Activated CD4-positive, alpha-beta T cell treated with anti-CD3 and anti-CD28 coated beads for 36 hours (primary cell): ENCODE measurements at places on chromosomes 6 and 20.

DNA sequence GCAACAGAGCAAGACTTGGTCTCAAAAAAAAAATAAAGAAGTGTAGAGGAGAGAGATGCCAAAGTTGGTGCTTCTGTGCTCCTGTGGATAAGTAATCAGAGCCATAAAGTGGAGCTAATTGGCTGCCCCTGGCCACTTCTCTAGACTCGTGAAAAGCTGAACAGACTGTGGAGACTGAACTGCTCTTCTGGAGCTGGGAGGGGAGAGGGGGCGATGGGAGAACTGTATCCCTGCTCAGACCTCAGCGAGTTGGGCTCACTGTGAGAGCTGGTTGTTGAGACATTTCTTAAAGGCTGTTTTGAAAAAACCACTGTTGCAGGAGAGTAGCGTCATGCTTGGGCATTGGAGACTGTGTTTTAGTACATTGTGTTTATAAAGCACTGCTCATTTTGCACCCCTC, 125.7 kb downstream of the TCP11 start:
- H3K4me1 ChIP-seq = peaks cover 10% of the 10 kb centered on the region
- H3K4me3 ChIP-seq = no peak overlapping the region
- DNase-seq = no peak
- H3K36me3 ChIP-seq = peaks cover 19% of the 10 kb centered on the region

- H3K27ac ChIP-seq = no peak overlapping the region
- peaks cover 2% of the 10 kb centered on the region for H3K27me3 ChIP-seq
- peaks cover 2% of the 10 kb centered on the region for H3K4me1 ChIP-seq
Measured at GRCh38 chr20:17461941-17462340, 69.2 kb downstream of the BFSP1 start.

GRCh38 chr6:87213364-87213763, 58.0 kb downstream of the ZNF292 start:
- peaks cover 31% of the 10 kb centered on the region for H3K36me3 ChIP-seq
- peaks cover 52% of the 10 kb centered on the region for H3K4me1 ChIP-seq
- peak overlapping the region; percentile 27 for H3K27ac ChIP-seq
- DNase-seq = no peak
- H3K27me3 ChIP-seq = no peaks in the 10 kb centered on the region

- H3K36me3 ChIP-seq = no peaks in the 10 kb centered on the region
- no peaks in the 10 kb centered on the region for H3K27me3 ChIP-seq
- no peak overlapping the region for H3K4me3 ChIP-seq
- peaks cover 53% of the 10 kb centered on the region for H3K4me1 ChIP-seq
- peak overlapping the region; percentile 65 for H3K27ac ChIP-seq
Measured at GRCh38 chr6:33904050-33904746, 100.4 kb upstream of the MLN start.

- no peak for DNase-seq
- peaks cover 30% of the 10 kb centered on the region for H3K4me1 ChIP-seq
- no peak overlapping the region for H3K4me3 ChIP-seq
- no peaks in the 10 kb centered on the region for H3K27me3 ChIP-seq
- H3K27ac ChIP-seq = no peak overlapping the region
- H3K36me3 ChIP-seq = peaks cover 11% of the 10 kb centered on the region
Measured at GRCh38 chr6:127341471-127342202, 1.8 kb downstream of the ECHDC1 start.

DNA sequence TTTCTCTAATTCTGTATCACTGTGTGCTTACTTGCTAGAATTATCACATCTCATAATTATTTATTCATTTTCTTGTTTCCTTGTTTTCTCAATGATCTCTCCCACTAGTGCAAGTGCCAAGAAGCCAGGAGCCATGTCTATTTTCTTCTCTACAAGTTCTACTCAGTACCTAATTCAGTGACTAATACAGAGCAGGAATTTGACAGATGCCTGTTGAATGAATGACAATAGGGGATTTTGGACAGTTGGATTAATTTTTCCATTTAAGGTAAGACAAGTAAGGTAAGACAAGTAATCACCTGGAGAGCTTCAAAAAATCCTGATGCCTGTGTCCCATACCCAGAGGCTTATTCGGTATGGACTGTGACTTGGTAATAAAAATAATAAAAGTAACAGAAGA, 81.0 kb downstream of the EDN1 start:
- H3K27me3 ChIP-seq = peaks cover 23% of the 10 kb centered on the region
- DNase-seq = no peak
- no peak overlapping the region for H3K4me3 ChIP-seq
- no peaks in the 10 kb centered on the region for H3K4me1 ChIP-seq

- H3K4me1 ChIP-seq = peaks cover 95% of the 10 kb centered on the region
- no peaks in the 10 kb centered on the region for H3K27me3 ChIP-seq
- DNase-seq = peak; percentile 80
- peaks cover 58% of the 10 kb centered on the region for H3K36me3 ChIP-seq
- H3K27ac ChIP-seq = peak overlapping the region; percentile 48
- peak overlapping the region; percentile 12 for H3K4me3 ChIP-seq
Measured at GRCh38 chr6:11363881-11364576, 131.6 kb upstream of the NEDD9 start.

- H3K27me3 ChIP-seq = no peaks in the 10 kb centered on the region
- DNase-seq = no peak
- no peaks in the 10 kb centered on the region for H3K36me3 ChIP-seq
- no peak overlapping the region for H3K27ac ChIP-seq
- H3K4me3 ChIP-seq = no peak overlapping the region
- peaks cover 5% of the 10 kb centered on the region for H3K4me1 ChIP-seq
Measured at GRCh38 chr20:31837896-31838397, 7.5 kb downstream of the FOXS1 start.

DNA sequence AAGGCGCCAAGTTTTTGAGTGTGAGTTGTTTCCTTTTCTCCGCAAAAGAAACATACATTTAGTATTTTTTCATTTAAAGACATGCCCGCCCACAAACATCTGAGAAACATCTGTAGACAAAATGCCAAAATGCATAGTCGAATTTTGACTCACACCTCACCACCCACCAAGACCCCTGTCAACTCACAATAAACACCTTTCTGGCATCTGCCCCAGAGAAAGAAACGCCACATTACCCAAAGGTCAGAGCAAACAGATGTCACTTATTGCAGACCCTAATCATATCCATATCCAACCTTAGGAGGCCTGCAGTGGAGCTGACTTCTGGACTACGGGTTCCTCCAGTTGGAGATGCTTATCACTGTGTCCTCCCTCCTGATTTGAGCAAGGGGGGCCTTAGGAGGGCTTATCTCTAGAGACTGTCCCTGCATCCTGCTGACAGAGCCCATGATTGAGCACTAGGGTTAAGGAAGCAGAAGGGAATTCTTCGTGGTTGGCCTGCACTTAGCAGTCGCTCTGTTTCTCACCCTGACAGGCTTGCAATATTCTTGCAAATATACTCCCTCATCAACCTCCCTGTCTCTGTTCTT, 90.5 kb upstream of the TBX18 start:
- H3K36me3 ChIP-seq = no peaks in the 10 kb centered on the region
- H3K4me3 ChIP-seq = no peak overlapping the region
- H3K4me1 ChIP-seq = no peaks in the 10 kb centered on the region
- no peak for DNase-seq
- no peaks in the 10 kb centered on the region for H3K27me3 ChIP-seq
- H3K27ac ChIP-seq = no peak overlapping the region

- no peaks in the 10 kb centered on the region for H3K27me3 ChIP-seq
- DNase-seq = no peak
- H3K36me3 ChIP-seq = no peaks in the 10 kb centered on the region
- no peak overlapping the region for H3K27ac ChIP-seq
Measured at GRCh38 chr6:143408151-143408786, 42.2 kb downstream of the ADAT2 start.

GRCh38 chr20:10558635-10559187, 115.1 kb downstream of the JAG1 start:
- H3K36me3 ChIP-seq = peaks cover 21% of the 10 kb centered on the region
- no peak overlapping the region for H3K27ac ChIP-seq
- H3K4me3 ChIP-seq = no peak overlapping the region

- no peak overlapping the region for H3K27ac ChIP-seq
- H3K4me3 ChIP-seq = no peak overlapping the region
- H3K4me1 ChIP-seq = no peaks in the 10 kb centered on the region
- H3K27me3 ChIP-seq = peaks cover 17% of the 10 kb centered on the region
- no peaks in the 10 kb centered on the region for H3K36me3 ChIP-seq
Measured at GRCh38 chr6:163764565-163764964, 350.0 kb downstream of the QKI start.

- H3K4me1 ChIP-seq = no peaks in the 10 kb centered on the region
- no peak overlapping the region for H3K27ac ChIP-seq
- peaks cover 13% of the 10 kb centered on the region for H3K36me3 ChIP-seq
- no peak for DNase-seq
- H3K4me3 ChIP-seq = no peak overlapping the region
Measured at GRCh38 chr6:87487555-87487954, 14.8 kb downstream of the SLC35A1 start.

DNA sequence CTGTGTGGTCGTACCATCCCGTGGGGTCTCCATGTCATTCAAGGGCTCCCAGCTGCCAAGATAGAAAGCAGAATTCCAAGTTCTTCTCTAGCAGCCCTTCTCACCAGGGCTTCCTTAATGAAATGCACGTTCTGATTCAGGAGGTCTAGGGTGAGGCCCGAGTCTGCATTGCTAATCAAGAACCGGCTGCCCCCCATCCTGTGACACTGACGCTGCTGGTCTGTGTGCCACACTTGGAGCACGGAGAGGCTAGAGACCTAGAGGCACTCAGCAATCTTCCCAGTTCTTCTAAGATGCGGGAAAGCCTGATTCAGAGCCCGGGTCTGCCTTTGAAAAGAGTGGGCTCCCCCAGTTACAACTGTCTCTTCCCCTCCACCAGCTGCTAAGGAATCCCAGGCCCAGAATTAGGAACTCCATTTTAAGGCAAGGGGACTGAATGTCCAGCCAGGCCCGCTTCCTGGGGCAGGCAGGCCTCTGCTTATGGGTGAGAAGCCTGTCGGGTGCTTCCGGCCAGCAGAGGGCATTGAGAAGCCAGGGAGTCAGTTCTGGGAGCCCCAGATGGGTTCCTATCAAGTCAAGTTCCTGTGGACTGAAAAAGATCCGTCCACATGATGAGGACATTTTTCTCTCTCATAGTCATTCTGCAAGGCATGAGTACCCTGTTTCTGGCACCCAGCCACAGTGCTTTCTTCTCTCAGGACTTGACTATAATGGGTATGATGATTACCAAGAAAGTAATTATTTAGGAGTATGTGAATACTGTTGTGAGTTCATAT, 69.8 kb upstream of the RIN2 start:
- H3K27ac ChIP-seq = no peak overlapping the region
- H3K36me3 ChIP-seq = no peaks in the 10 kb centered on the region
- peaks cover 16% of the 10 kb centered on the region for H3K27me3 ChIP-seq
- no peak overlapping the region for H3K4me3 ChIP-seq
- peak; percentile 18 for DNase-seq

- peak; percentile 67 for DNase-seq
- peaks cover 25% of the 10 kb centered on the region for H3K27me3 ChIP-seq
- no peak overlapping the region for H3K27ac ChIP-seq
- H3K4me1 ChIP-seq = peaks cover 3% of the 10 kb centered on the region
Measured at GRCh38 chr6:70166088-70166958, 136.6 kb downstream of the COL9A1 start.

DNA sequence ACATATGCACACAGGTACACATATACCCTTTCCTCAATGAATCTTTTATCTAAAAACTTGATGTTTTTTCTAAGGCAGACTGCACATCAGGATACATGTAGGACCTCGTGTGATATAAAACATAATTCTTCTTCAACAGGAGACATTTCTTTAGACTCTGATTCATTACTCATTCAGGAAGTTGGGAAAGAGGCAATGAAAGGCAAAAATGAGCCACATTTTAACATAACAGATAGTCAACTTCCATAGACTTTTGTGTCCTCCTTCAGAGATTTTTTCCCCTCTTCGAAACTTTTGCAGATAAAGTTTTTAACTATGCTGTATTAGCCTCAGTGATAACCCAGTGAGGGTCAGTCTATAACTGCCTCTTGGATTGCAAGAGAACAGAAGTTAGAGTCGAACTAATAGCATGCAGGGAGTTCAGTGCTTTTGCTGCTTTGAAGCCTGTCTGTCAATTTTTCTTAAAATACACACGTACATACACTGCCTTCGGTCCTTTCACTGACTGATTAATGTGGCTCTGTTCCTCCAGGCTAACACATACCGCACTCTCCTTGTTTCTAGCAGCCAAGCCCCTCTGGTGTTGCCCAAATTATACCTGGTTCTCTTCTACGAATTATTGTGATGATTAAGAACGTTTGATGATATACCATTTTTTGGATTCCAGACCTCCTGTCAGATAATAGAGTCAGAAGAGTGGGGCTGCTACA, 562.5 kb upstream of the MAP3K7 start:
- H3K27me3 ChIP-seq = peaks cover 4% of the 10 kb centered on the region
- no peak for DNase-seq
- H3K4me1 ChIP-seq = no peaks in the 10 kb centered on the region
- H3K4me3 ChIP-seq = no peak overlapping the region

DNA sequence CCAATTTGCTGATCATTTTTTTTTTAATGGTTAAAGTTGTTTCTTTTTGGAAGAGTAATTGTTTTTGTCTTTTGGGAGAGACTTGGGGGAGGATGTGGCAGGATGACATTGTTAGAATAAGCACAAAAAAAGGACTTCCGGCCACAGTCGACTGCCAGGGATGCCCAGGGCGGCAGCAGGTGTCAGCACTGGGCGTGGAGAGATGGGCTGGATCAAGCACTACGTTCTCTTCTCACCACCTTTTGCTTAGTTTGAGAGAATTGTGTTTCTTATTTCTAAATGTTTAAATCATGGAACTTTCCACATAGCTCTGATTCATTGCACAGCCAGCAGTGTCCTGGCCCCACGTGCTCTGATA, 104.6 kb upstream of the FRMD1 start:
- H3K4me3 ChIP-seq = no peak overlapping the region
- no peaks in the 10 kb centered on the region for H3K4me1 ChIP-seq
- H3K27ac ChIP-seq = no peak overlapping the region
- no peak for DNase-seq

GRCh38 chr20:18058661-18059467, 1.1 kb upstream of the OVOL2 start:
- DNase-seq = peak; percentile 21
- peaks cover 8% of the 10 kb centered on the region for H3K4me1 ChIP-seq
- H3K4me3 ChIP-seq = no peak overlapping the region

DNA sequence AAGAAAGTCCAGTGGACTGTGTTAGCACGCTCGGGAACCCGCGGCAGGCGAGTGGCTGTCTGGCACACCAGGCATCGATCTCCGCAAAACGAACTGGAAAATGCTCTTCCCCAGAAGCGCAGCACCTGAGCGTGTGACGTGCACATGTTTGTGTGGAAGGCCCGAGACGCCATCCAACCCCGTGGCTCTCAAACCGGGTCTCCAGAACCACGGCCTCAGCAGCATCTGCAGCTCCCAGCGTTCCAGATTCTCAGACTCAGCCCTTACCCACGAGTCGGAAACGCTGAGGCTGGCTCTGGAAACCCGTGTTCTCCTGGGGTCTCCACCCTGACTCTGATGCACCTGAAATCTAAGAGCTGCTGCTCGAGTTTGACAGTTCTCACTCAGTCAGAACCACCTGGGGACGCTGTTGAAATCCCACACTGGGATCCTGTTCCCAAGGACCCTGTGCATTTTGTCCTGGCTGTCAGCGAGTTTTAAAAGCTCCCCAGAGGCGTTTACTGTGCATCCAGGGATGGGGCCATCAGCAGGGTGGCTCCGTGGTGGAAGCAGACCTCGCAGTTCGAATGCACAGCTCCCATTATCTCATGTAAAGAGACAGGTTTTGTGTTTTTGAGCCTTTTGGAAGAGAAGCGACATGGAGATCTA, 69.0 kb downstream of the DLL1 start:
- H3K27ac ChIP-seq = no peak overlapping the region
- no peak overlapping the region for H3K4me3 ChIP-seq
- H3K36me3 ChIP-seq = no peaks in the 10 kb centered on the region
- H3K4me1 ChIP-seq = peaks cover 14% of the 10 kb centered on the region
